Activated T-helper 1 cell treated with anti-CD3 and anti-CD28 coated beads, Interleukin-2, amount 50 U/mL, for 16 hours (primary cell): ENCODE measurements at places on chromosomes 11 and 22.

- no peak for DNase-seq
Measured at GRCh38 chr11:34262531-34263081, 95.2 kb downstream of the ABTB2 start.

- no peak for DNase-seq
Measured at GRCh38 chr11:73398721-73399120, 22.5 kb downstream of the RELT start.

DNA sequence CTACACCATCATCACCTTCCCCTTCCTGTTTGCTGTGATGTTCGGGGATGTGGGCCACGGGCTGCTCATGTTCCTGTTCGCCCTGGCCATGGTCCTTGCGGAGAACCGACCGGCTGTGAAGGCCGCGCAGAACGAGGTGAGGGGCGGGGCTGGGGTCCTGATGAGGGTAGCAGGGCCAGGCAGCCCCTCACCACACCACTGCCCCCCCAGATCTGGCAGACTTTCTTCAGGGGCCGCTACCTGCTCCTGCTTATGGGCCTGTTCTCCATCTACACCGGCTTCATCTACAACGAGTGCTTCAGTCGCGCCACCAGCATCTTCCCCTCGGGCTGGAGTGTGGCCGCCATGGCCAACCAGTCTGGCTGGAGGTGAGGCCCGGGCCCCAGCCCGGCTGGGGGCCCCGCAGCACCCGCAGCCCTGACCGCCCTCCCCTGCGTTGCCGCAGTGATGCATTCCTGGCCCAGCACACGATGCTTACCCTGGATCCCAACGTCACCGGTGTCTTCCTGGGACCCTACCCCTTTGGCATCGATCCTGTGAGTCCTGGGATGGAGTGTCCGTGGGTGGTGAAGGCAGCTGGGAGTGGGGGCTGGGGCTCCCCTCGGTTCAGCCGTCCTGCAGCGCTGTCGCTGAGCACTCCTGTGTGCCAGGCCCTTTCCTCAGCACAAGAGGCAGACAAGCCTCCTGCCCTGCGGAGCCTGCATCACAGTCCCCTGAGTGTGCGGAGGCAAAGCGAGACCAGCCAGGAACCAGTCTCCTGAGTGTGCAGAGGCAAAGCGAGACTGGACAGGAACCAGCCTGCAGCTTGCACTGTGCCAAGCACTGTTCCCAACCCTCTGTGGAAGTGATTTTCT lies 8.8 kb downstream of the TCIRG1 start:
- no peak for DNase-seq

- DNase-seq = no peak
Measured at GRCh38 chr11:36467916-36468315, 42.2 kb downstream of the TRAF6 start.

DNA sequence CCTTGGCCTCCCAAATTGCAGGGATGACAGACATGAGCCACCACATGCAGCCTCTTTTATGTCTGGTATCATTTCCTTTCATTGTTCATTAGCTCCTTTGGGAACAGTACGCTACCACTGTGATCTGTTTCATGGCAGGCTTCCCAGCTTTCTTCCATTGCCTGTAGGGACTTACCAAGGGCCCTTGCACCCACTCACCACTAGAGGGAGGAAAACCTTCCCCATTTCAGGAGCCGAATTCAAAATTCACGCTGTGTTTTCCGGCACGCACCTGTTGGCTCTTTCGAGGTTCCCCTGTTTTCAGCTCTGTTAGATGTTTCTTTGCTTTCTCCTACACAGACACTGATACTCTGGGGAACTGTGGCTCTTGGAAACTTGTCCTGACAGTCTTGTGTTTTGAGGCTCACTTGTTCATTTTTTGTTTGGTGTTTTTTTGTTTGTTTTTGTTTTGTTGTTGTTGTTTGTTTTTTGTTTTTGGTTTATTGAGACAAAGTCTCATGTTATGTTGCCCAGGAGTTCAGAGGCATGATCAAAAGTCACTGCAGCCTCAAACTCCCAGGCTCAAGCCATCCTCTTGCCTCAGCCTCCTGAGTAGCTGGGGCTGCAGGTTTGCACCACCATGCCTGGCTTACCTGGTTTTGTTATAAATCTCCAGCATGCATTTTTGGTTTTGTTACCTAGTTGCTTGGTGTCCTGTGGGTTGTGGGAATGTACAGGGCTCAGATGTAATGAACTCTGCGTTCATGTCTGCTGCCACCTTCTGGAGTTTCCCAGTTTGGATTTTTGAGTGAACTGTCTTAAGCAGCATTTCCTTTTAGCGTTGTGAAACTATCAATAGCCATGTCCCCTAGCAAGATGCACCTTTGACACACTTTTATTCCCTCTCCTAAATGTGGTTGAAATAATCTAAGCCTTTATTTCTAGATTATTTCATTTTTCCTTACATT lies 2.3 kb downstream of the KRTAP5-11 start:
- no peak for DNase-seq

DNA sequence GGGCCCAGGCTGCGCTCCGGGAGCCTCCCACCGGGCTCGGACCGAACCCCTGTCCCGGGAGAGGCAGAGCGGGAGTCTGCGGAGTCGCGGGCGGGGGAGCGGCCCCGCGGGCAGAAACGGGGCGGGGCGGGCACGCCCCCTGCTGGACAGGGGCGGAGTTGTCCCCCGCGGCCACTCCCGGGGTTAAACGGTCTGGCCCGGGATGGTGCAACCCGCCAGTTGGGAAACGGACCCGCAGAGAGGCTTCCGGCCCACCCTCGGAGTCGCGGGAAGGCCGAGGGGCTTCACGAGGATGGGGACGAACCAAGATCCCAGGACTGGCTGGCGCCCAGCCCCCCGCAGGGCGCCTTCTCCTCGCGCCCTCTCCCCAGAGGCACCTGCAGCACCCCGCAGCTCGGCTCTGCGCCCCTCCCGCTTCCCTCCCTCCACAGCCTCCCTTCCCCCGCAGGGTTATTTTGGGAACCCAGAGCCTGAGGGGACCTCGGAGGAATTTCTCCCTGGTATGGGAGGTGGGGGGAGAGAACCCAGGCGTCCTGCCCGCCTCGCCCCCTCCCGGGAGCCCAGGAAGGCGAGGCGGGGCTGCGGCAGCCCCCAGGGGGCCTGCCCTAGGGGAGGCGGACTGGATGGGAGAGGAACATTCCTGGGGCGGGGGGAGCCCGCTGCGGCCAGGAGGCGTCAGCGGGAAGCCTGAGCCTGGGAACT lies 902 bp downstream of the RASGRP2 start:
- peak; percentile 68 for DNase-seq

DNA sequence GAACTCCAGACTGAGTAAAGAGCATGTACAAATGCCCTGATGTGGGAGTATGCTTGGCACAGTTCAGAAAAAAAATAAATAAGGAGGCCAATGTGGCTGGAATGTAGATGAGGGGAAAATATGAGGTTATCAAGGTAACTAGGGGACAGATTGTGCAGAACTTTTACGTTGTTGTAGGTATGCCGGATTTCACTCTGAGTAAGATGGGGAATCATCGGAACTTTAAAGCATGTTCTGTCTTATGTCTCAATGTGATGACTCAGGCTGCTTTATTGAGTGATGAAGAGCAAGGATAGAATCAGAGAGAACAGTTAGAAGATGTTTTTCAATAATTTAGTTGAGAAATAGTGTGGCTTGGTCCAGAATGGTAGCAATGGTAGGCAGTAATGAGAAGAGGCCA lies 130.4 kb downstream of the C11orf87 start:
- no peak for DNase-seq

DNA sequence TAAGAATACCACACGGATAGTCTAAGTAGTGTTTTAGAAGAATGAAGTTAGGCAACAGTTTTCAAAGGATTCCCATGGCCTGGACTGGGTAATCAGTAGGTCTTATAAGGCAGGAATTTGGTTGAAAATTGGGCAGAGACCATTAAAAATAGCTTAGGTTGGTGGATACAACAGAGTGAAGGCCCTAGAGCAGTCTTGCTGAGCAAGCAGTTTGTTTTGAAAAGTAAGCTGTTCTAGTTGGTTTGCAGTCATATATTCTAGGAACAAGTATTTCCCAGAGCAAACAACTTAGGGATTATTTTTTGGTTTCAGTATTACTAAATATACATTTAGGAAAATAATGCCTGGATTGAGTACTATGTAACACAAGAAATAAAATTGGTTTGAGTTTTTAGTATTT lies 64.8 kb downstream of the MUC15 start:
- DNase-seq = no peak

DNA sequence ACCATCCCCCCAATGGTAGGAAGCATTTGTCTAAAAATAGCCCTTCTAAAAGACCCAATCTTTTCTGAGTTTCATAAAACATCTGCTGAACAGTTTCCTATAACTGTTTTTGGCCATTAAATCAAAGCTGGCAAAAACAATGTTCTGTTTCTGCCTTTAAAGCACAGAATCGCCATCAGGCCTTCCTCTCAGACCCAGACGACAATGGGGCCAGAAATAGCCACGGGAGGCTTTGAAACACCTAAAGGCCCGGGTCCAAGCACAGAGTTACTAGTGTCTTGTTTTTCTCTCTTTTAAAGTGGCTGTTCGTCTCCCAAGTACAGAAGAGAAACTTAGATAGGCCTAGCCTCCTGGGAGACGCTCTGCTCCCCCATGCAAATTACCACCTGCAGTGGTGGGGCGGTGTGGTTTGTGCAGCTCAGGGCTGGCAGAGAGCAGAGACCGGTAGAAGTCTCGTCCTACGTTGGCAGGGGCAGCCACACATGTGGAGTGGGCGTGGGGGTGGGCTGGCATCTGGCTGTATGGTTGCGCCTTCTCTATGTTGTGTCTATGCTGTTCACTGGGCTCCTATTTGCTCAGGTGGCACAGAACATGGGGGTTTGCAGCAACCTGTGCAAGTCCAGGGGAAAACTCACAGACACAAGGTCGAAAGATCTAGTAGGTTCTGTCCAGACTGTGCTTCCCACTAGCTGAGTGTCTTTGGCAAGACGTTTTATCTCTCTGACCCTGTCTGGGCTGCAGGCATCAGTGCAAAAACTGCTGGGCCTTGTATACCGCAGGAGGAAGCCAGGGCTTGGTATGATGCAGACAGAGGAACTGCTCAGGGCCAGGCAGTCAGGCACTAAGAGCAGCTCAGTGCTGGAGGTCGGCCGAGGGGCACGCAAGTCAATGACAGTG lies 23.6 kb upstream of the ETS1 start:
- peak; percentile 23 for DNase-seq

DNA sequence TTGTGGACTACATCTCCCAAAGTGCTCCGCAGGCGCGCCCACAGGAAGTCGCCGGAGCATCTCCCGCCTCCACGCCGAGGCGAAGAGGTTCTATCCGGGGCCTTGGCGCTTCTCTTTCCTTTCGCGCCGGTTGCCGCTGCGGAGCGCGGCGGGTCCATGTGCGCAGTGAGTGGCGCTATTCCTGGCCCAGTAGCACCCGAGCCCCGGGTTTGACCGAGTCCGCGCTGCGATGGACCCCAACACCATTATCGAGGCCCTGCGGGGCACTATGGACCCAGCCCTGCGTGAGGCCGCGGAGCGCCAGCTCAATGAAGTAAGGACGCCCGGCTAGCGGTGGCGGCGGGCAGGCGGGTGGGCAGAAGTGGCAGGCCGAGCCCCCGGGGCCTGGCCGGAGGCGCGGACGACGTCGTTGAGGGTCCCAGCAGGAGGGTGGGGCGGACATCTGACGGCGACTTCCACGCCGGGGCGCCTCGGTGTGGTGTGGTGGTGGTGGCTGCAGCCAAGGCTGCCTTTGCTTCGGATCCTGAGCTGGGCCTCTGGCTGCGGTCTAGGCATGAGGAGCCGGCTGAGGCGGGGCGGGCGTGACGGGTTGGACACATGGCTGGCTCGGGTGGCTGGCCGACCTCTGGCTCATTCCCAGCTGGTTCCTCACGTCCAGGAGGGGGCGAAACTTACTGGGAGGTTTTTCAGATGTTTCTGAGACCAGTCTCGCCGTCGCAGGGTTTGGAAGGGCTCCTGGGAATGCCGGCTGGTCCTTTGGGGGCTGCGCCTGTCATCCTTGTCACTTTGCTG lies at the start of gene IPO7:
Gene IPO7, plus strand, starts transcription at position 118 of the 792 bp plus-strand sequence. Its CDS starts 112 bp downstream, at position 230.
- peak; percentile 80 for DNase-seq
